ENCODE measurements at places on chromosomes 2 and 18.

GRCh38 chr2:117137371-117137770 is 677.1 kb upstream of the DDX18 start:
- DNase-seq = no peak

GRCh38 chr2:172586245-172586891 is 30.5 kb downstream of the PDK1 start:
- DNase-seq = no peak

GRCh38 chr18:47422524-47422923 is 171.1 kb upstream of the SKOR2 start:
- no peak for DNase-seq

DNA sequence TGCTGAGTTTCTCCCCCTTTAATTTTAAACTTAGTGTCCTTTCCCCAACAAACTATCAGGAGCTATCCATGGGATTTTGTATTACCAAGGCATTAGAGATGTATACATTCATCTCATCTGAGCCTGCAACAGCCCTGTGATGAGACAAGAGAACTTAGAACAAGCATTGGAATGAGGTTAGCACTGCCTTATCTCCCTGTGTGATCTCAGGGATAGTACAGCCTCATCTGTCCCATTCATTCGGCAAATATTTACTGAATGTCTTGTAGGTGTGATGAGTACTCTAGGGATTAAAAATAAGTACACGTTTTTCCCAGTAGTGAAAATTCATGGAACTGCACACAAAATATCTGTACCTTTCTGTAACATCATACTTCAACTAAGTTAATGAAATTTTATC is 45.6 kb downstream of the PAIP2B start:
- no peak for DNase-seq

DNA sequence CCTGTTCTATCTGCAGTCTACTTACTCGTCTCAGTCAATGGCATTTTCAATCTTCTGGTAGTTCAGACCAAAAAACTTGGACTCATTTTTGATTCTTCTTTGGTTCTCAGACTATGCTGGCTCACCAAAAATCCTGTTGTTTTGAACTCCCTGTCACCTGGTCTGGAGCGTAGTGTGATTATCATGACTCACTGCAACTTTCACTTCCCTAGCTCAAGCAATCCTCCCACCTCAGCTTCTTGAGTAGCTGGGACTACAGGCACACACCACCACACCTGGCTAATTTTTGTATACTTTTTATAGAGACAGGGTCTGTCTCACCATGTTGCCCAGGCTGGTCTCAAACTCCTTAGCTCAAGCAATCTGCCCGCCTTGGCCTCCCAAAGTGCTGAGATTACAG is 163.3 kb upstream of the CDH7 start:
- no peak for DNase-seq
